T-helper 17 cell (primary cell): ENCODE measurements at places on chromosomes 12 and 14. TPM values are rescaled to one million over a fixed set of nuclear protein-coding genes. Genes with fewer than 3 reads are reported as not detected.

GRCh38 chr12:126198966-126199692 lies 1133.9 kb downstream of the AACS start:
- no peak for DNase-seq

The CACNA1C gene
- 0.02 TPM for total RNA-seq

DNA sequence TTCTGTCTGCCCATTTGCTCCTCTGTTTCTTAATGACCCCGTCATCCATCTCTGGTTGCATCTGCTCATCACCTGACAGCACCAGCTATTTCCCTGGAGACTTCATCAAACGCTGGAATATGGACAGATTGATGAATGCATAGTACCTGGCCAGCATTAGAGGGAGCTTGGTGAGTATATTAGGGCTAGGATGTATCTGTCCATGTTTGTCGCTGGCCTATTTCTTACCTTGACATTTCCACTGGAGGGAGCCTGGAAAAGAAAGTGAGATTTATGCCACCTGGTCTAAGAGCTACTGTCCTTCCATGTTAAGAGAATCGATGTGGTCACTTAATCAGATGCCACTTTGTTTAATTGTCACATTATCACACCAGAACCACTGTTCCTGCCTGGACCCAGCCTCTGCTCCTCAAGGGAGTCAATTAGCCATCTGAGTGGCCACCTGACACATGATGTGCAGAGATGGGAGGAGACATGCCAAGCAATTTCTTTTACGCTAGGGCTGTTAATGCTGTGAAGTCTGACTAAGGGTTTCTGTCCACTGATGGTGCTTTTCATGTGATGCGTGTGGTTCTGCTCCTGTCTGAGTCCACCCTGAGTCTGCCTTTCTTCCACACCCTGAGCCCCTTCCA lies 75.3 kb upstream of the SFSWAP start:
- DNase-seq, result no peak

GRCh38 chr14:20455355-20456300 lies 602 bp downstream of the APEX1 start:
- peak; percentile 67 for DNase-seq

The RTRAF gene
- total RNA-seq, result 123 TPM

DNA sequence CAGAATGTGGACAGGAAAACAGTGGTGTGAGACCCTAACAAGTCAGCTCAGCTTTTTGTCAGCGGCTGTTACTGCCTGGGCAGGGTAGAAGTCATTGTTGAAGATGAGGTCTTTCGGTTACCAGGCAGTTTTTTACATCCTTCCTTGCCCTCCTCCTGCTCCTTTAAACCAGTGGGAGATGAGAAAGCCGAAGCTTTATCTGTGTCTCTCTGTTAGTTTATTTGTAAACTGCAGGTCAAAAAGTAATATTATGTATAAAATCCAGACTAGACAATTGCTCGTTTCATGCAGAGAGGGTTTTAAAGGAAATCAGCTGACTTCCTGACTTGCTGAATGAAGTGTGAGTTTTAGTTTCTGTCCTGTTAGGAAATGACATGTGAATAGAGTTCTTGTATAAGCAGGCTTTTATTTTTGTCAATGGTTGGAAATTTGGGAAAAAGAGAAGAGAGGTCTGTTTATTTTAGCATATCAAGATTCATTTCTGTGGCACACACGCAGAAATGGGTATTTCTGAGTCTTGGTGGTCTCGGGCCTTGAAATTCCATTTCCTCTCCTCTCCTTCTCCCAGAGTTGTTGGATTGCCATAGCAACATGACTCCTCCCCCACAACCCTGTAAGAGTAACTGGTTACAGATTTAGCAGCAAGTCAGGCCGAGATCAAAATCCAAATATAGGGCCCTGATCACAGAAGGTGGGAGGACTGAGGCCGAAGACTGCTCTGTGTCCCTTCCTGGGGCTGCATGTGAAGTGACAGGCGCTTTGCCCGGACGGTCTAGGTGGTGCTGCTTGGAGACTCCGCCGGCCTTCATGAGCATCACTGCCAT lies 60.8 kb downstream of the SAMD4A start:
- no peak for DNase-seq

- DNase-seq, result no peak
These were observed 663.4 kb upstream of the MIS18BP1 start for GRCh38 chr14:45916340-45916953.

The COX14 gene
- total RNA-seq, result 45.1 TPM

GRCh38 chr12:124740691-124741137 lies 123.0 kb downstream of the SCARB1 start:
- DNase-seq, result no peak

- DNase-seq, result no peak
These were observed 2.7 kb upstream of the TRHDE start for GRCh38 chr12:72269491-72269890.

The SYNE2 gene
- 223 TPM for total RNA-seq

- no peak for DNase-seq
These were observed 239.0 kb upstream of the ATP2B1 start for GRCh38 chr12:89947437-89948270.

The GEMIN2 gene
- total RNA-seq, result 12.6 TPM

The RNASE2 gene
- total RNA-seq, result not detected

GRCh38 chr12:125149160-125150108 lies 84.2 kb downstream of the AACS start:
- no peak for DNase-seq

DNA sequence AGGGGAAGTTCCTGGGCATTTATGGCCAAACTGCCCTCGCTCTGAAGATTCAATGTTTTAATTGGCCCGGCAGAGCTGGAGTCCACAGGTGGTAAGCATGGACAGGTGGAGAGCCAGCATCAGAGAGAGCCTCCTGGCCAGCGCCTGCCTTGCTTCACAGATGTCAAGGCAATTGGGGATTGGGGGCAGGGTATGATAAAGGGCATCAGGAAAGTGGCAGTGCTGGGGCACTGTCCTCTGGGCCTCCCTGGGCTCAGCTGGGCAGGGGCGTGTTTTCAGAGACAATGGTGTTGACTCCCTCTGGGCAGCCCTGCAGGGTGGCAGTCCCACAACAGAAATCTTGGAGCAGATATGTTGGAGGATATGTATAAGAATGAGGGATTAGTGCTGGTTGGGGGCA lies 237.3 kb downstream of the CACNA1C start:
- no peak for DNase-seq

GRCh38 chr12:32155041-32155440 lies 48.4 kb downstream of the BICD1 start:
- no peak for DNase-seq

The CLEC9A gene
- total RNA-seq, result 0.18 TPM

GRCh38 chr14:23326491-23327332 lies 5.5 kb downstream of the PABPN1 start:
- no peak for DNase-seq

GRCh38 chr12:131122631-131123030 lies 168.9 kb downstream of the ADGRD1 start:
- no peak for DNase-seq

DNA sequence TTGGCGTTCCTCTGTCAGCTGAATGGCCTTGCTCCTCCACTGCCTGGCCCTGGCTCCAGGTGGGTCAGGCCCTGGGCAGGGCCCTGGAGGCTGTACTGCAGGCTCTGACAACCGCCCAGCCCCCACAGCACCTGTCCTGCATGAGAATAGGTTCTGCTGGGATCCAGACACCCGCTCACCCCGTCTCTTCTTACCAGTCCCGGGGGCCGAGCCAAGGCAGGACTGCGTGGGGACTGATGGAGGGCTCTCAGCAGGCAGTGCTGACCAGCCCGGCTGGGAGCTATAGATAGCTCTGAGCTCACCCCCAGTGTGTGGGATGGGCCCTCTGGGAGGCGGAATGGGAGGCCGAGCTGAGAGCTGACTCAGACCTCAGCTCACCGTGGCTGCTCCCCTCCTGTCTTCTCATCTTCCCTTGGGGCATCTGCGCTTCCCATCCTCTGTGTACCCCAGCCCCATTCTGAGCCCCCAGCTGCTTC lies 39.6 kb downstream of the TEAD4 start:
- DNase-seq, result no peak

GRCh38 chr14:99321236-99321925 lies 49.4 kb upstream of the BCL11B start:
- no peak for DNase-seq

GRCh38 chr12:50088577-50089335 lies 3.6 kb downstream of the SMARCD1 start:
- no peak for DNase-seq

DNA sequence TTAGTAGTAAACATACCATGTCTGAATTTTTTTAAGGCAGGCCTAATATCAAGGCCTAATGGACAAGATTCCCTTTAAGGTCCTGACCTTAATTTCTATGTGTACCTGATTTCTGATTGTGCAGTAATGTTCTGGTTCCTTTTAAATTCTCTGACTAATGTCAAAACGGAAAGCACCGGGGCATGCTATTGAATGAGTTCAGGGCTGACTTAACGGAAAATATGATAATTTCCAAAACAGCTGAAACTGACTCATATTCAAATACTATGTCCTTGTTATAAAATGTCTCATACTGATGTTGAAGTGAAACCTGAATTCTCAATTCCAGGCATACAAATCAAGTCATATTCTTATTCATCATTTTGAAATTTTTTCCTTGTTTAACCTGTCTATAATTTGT lies 6.7 kb downstream of the TAS2R43 start:
- DNase-seq, result no peak

The CCDC175 gene
- total RNA-seq, result not detected

- DNase-seq, result no peak
These were observed 10.1 kb downstream of the PGAM5 start for GRCh38 chr12:132720606-132721345.

GRCh38 chr12:12266389-12266872 lies 413 bp downstream of the LRP6 start:
- no peak for DNase-seq

The LPAR5 gene
- total RNA-seq, result 8.1 TPM

The ENDOU gene
- not detected for total RNA-seq

The DAO gene
- total RNA-seq, result not detected
